ENCODE measurements at places on chromosomes 7 and 10.

DNA sequence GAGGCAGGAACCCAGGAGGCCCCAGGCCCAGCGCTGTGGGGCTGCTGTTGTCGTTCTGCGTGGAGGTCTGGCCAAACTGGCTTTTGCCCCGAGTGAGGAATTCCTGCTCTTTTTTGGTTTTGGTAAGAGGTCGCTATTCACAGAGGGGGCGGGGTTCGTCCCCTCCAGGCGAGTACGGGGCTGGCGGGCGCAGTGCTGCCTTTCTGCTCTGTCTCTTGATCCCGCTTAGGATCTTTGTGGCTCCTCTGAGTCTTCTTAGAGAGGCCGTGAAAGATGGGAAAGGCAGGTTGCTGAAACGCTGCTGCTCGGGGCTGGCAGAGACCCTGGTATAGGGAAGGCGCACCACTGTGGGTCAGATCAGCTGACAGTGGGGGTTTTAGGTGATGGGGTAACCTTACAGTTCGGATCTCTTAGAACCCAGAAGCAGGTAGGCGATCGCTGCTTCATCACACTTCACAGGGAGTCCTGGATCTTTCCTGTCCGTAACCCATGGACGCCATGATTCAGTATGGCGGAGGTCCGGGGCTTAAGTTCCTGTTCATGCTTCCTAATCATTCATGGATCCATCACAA, 136.7 kb downstream of the KIF20B start:
- DNase-seq = peak; percentile 65

DNA sequence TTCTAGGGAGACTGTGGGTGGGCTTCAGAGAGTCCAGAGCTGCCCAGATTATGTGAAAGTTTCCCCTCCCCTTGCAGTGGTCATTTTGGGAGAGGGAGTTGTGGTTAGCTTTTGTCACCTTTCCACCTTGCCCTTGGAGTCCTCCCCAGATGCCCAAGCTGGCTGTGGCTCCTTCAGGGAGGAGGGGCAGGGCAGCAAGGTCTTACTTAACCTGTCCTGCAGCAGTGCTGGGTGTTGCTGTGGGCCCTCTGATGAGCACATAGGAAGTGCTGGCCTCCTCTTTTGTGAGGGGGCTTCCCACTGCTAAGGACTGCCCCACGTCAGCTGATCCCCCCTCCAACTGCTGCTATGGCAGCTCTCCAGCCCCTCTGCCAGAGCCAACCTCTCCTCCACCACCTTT, 17.6 kb upstream of the AQP1 start:
- no peak for DNase-seq

DNA sequence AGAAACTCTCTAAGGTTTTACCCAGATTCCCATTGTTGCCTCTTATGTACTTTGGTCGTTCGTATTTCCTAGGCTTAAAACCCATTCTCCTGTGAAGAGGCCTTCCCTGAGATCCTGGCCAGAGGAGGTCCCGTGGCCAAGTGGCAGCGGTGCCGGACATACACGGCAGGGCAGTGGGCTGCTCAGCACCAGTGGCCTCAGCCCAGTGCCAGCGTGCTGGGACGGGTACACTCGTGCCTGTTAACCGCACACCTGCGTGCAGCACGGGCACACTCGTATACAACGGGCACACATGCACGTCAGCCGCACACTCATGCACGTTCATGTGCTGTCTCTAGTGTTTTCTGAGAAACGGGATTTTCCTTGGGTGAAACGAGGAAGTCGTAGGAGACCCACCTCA, 40.2 kb downstream of the FOXK1 start:
- DNase-seq = no peak

DNA sequence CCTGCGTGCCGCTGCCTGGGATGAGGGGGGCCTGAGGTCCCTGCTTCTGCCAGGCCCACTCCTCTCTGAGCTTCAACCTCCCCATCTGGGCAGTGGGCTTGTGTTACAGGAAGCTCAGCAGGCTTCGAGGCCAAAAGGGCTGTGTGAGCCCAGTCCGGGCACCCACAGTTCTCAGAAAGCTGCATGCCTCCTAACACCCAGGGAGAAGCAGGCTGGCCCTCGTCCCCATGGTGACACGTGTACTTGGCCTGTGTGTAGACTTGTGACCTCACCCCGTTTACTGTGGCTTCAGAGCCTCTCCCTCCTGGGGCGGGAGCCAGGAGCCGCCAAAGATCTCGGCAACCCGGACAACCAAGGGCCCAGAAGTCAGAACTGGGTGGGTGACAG, 2.2 kb upstream of the GRIFIN start:
- DNase-seq = peak; percentile 69

DNA sequence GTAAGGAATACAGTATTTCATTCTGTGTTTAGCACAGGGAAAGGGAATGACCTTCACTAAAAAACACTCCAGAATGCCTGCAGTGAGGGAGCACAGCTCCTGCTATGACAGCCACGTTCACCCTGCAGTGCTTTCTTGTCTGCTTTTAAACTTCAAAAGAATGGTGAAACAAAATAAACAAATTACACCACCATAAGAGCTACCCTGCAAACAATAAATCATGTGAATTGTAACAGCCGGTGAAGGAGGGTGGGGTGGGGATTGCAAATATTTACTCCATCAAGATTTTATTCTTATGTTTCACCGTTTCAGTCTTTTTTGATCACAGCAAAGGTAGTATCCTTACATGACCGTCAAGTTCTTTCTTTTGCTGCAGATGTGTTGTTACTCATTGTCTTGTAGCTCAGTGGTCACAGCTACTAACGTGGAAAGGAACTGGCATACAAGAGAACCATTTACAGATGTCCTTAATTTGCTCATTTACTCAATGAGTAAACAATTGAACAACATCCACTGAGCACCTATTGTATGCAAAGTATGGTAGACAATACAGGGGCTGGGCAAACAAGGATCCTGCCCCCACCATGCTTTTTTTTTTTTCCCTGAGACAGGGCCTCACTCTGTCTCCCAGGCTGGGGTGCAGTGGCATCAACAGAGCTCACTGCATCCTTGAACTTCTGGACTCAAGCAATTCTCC, 4.1 kb upstream of the CHN2 start:
- DNase-seq = peak; percentile 86

GRCh38 chr10:92891885-92892690, 43.8 kb downstream of the EXOC6 start:
- peak; percentile 94 for DNase-seq

DNA sequence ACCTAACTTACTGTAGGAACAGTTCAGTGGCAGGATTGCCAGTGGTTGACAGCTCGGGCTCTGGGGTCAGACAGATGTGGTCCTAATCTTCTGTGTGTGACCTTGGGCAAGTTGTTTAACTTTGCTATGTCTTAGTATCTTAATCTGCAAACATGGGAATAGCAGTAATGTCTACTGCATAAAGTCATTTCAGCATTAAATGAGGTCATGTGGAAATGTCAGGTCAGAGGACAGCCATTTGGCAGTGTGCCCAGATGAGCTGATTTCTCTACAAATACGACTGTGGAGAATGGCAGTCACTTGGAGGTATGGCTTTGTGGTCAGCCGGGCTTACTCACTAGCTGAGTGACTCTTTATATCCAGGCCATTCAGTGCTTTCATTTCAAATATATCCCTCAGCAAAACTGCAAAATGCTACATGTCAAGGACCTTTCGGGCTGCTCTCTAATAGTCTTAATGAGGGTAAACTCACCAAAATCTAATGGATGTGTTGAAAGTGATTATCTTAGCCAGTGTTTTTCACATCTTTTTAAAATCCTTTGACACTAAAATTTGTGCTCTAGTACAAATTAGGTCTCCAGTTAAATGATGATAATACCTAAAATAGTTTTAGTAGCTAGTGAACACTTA, 171.4 kb downstream of the ST7 start:
- peak; percentile 96 for DNase-seq

GRCh38 chr7:7566651-7567611, at the start of gene MIOS:
TSS of gene MIOS (plus strand) at chr7:7566884. CDS start at chr7:7572476, 5,592 bp downstream.
- peak; percentile 92 for DNase-seq

DNA sequence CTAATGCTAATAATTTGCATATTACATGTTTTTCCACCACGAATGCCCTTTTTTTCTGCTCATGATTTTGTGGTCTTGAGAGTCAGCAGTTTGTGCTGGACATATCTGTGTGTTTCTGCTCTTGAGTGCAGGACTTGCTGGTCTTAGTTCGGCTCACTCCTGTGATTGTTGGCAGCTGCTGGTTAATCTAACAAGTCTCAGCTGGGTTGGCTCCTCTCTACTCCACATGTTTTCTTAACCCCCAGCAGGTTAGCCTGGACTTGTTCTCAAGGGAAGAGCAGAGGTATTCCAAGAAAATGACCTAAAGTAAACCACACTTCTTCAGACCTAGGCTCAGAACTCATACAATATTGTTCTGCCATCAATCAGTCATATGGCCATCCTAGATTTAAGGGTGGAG, 1238.9 kb downstream of the XPNPEP1 start:
- no peak for DNase-seq

DNA sequence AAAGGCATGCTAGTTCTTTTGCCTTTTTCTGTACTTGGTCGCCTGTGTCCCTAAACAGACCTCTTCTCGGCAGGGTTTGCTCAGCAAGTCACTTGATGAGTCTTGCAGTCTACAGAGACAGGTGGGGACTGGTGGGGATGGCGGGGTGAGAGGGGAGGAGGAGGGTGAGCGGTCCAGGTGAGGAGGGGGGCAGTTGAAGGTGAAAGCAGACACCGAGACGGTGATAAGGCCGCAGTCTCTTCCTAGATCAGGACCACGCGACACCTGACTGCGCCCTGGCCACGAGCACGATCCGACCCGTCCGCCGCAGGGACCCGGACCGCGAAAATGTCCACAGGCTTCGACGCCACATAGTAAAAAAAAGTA, 566 bp downstream of the ASNS start:
- peak; percentile 84 for DNase-seq

DNA sequence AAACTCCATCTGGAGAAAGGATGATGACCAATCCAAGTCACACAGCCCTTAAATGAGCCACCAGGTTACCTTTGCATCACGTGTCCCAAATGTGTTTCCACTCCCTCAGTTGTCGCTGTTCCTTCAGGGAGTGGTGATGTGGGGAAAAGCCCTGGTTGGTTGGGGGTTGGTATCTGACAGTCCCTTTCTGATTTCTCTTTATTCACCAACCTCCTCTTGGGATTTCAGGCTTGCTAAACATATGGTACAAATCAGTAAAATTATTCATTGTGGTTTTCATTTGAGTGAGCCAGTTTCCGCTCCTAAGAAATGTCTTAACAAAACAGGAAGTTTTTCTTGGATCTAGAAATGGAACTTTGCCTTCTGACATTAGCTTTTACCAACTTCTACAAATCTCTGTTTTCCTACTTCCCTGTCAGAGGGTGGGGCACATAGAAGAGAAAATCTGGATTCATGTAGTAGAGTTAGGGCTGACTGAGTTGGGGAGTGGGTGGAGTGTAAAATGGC, 40.0 kb upstream of the KMT2E start:
- DNase-seq = no peak

GRCh38 chr7:105127179-105127578, 113.2 kb downstream of the KMT2E start:
- no peak for DNase-seq

GRCh38 chr10:86155054-86155921, 211.3 kb downstream of the GRID1 start:
- DNase-seq = no peak

DNA sequence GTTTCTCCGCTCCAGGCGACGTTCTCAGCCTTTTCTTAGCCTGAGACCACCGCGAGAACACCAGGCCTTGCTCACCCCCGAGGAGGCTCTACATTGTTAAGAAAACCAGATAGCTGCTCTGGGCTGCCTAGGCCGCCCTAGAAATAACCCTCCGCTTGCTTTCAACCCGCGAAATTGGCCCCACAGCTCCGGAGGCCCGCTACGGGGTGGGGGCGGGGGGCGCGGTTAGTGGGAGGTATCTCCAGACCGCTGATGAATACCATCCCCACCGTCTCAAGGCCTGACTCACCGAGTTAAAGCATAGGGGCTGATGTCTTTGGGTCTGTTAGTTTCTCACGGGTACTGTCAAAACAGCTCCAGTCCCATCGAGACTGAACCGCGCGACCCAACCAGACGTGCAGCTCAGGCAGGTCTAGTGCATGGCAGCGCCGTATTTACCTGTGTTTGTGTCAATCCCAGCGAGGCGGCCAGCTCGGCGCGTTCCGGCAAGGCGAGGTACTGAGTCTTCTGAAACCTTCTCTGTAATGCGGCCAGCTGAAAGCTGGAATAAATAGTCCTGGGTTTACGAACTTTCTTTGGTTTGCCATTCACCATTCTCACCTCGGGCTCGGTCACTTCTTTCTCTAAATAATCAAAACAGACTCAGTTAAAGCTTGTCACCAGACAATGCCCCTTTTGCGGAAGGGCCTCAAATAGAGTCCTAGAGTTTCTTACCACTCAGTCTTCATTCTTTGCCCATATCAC, 2.7 kb downstream of the DLX5 start:
- peak; percentile 89 for DNase-seq

- DNase-seq = no peak
These were observed 6.9 kb downstream of the WNT8B start for GRCh38 chr10:100469756-100470155.

- peak; percentile 90 for DNase-seq
These were observed 171.5 kb upstream of the SP4 start for GRCh38 chr7:21256310-21256877.

GRCh38 chr7:117555260-117555659, 75.4 kb downstream of the CFTR start:
- DNase-seq = no peak

DNA sequence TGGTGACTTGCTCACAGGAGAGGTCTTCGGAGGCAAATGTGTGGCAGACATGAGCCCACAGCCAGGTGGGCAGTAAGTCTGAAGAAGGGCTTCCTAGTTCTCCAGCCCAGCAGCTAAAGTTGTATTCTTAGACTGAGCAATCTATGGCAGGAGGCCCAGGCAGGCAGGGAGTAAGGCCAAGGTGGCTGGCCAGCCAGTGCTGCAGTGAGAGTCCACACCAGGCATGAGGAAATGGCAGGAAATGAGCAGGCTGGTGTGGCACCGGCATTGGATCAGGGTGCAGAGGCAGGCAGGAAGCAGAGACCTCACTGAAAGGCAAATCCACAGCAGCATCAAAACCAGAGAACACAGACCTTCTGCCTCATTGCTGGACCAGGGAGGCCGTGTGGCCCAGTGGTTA, 84.6 kb upstream of the PDE1C start:
- DNase-seq = peak; percentile 17

GRCh38 chr10:105284476-105285215, 643.6 kb downstream of the SORCS3 start:
- no peak for DNase-seq

DNA sequence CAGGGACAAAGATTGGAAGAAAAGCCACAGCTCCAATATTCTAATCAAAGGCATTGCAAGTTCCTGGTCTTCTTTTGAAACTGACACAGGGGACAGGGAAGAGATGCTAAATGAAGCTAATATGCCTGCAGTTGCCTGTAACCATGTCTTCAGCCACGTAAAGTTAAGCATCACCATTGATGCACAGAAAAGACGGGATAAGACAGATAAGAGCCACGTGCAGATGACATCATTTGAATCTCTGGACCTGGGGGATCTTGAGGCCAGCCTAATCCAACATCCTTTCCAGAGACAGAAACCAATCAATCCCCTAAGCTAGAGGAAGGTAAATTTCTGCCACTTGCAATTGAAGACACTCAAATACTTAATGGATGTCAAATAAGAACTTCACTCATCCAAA, 93.4 kb downstream of the PIP4K2A start:
- DNase-seq = no peak

GRCh38 chr10:118513174-118513573, 82.3 kb downstream of the PRLHR start:
- DNase-seq = no peak
